A549 treated with RU486 at 1 μM for 4 hours (cell line): ENCODE measurements at places on chromosomes 3 and 15. TPM values are rescaled to one million over a fixed set of nuclear protein-coding genes. Genes with fewer than 3 reads are reported as not detected.

SH3GL3 gene
- 0.46 to 0.96 TPM (median 0.57 TPM) in 5 replicates for total RNA-seq

LRRC3B gene
- total RNA-seq: not detected in 5 replicates

RPP25 gene
- 21.4 to 32.8 TPM (median 29.8 TPM) in 5 replicates for total RNA-seq

RASGRF1 gene
- total RNA-seq: 0.23 to 0.66 TPM (median 0.35 TPM) in 5 replicates

NR2C2 gene
- total RNA-seq: 13.7 to 18.8 TPM (median 18.6 TPM) in 5 replicates

THPO gene
- not detected in 5 replicates for total RNA-seq

PTX3 gene
- 0.42 to 1.2 TPM (median 0.91 TPM) in 5 replicates for total RNA-seq

TRPM1 gene
- total RNA-seq: not detected in 5 replicates

PP2D1 gene
- total RNA-seq: not detected in 5 replicates

TRH gene
- not detected in 5 replicates for total RNA-seq

TGM4 gene
- 0.10 to 0.17 TPM in 2 of 5 replicates, not detected in the others for total RNA-seq

PRR23A gene
- total RNA-seq: not detected in 5 replicates

ZSCAN29 gene
- total RNA-seq: 7.9 to 11.5 TPM (median 9.0 TPM) in 5 replicates

CD96 gene
- total RNA-seq: not detected in 5 replicates

IL17RE gene
- total RNA-seq: 0.88 to 1.8 TPM (median 1.5 TPM) in 5 replicates

SCAANT1 gene
- 1.2 TPM in 1 of 5 replicates, not detected in the others for total RNA-seq

SOX14 gene
- total RNA-seq: not detected in 5 replicates

MME gene
- total RNA-seq: not detected in 5 replicates

SEMA3G gene
- total RNA-seq: 0.07 to 0.09 TPM (median 0.08 TPM) in 4 of 5 replicates, not detected in the other

ADAMTS9 gene
- 0.54 to 0.87 TPM (median 0.74 TPM) in 5 replicates for total RNA-seq

LYSMD2 gene
- total RNA-seq: 20.4 to 26.4 TPM (median 25.9 TPM) in 5 replicates

CPN2 gene
- total RNA-seq: not detected in 5 replicates

CLDN16 gene
- total RNA-seq: 0.07 to 0.41 TPM in 2 of 5 replicates, not detected in the others

IL17RD gene
- total RNA-seq: 0.70 to 1.3 TPM (median 0.90 TPM) in 5 replicates

CELF6 gene
- 0.08 to 0.15 TPM (median 0.11 TPM) in 5 replicates for total RNA-seq

LIPH gene
- total RNA-seq: 5.4 to 7.4 TPM (median 6.6 TPM) in 5 replicates

PARP15 gene
- total RNA-seq: not detected in 5 replicates

MSL2 gene
- total RNA-seq: 4.4 to 7.7 TPM (median 7.3 TPM) in 5 replicates

ITIH3 gene
- total RNA-seq: 0.12 TPM in 1 of 5 replicates, not detected in the others

CHRD gene
- total RNA-seq: 0.11 to 0.37 TPM (median 0.27 TPM) in 5 replicates
